T-helper 9 cell (primary cell): ENCODE measurements at places on chromosomes 16 and 17.
A peak's percentile ranks its signal among the peaks of the same experiment; 100 is the strongest.

GRCh38 chr17:35545150-35545549 is 7.7 kb upstream of the SLFN12L start:
- no peak for DNase-seq

DNA sequence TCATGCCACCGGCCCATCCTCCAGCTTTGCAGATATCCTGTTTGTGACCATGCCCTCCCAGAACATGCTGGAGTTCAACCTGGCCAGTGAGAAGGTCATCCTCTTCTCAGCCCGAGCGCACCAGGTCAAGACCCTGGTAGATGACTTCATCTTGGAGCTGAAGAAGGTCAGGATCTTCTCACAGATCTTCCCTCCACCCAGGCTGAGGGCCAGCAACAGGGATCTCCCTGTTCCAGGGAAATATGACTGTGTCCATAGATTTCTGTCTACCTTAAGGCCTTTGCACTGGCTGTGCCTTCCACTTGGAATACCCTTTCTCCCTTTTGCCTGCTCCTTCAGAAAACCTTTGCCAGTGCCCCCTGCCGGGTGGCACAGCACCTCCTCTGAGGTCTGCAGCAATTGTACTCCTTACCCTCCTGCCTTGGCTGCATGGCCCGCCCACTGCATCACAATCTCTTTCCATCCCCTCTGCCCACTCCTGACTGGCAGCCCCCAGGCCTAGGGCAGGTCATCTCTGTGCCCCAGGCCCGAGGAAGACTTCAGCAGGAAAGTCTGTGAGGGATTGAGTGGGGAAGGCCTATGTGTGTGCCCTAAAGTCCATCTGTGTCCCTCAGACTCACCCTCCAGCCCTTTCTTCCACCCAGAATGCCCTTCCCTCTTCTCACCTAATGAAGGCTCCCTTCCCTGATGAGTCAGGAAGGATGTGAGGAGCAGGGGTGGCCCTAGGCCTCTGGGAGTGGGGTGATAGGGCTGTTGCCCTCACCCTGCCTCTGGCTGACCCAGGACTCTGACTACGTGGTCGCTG is 27.3 kb upstream of the ALKBH5 start:
- DNase-seq = no peak

GRCh38 chr17:42683407-42684034 is 1.2 kb downstream of the CNTNAP1 start:
- no peak for DNase-seq

GRCh38 chr16:3495176-3495575 is at the start of gene C16orf90:
Gene C16orf90, minus strand, starts transcription at chr16:3495489. Its CDS starts 68 bp downstream, at chr16:3495421.
- DNase-seq = no peak

DNA sequence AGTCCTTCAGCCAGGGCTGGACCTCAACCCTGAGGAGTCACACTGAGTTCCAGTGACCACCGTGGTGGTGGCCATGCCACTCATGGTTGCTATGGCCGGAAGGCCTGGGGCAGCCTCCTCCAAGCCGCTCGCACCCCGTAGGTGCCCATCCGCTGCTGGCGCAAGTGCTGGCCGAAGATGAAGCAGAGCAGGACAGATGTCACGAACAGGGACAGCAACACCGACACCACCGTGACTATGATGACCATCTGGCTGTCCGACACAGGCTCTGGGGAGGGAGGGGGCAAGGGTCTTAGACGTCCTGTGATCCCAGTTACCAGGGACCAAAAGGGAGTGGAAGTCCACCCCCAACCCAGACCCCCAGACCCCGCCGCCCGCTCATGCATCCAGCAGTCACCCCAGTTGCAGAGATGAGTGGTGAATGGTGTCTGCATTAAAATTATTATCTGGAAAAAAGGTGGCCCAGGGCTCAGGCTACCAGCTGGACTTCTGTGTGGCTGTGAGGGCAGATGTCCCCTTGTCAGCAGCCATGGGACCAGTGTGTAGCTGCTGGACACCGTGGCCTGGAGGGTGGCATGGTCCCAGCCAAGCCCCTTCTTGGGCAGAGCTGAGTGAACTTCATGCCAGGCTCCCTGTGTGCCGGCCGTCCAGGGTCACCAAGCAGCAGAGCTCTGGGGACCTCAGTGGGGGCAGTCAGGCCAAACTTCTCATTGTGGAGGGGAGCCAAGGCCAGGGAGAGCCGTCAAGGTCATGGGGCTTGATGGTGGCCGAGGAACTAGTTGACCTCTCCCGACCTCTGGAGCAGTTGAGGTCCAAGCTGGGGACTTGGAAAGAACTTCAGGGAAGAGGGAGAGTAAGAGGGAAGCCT is 4.7 kb downstream of the PRR29 start:
- DNase-seq = no peak

DNA sequence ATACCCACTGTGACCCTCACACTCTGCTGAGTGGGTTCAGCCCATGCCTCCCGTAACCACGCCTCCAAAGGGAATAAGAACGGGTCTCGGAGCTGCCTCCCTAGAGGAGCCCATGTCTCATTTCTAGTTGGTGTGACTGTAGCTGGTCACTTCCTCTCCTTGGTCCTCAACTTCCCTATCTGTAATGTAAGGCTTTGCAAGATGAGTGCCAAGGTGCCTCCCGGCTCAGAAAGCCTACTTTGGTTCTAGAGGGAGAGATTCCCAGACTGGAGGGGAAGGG is 20.8 kb downstream of the C16orf74 start:
- DNase-seq = no peak

GRCh38 chr16:17325476-17326143 is 145.2 kb downstream of the XYLT1 start:
- DNase-seq = no peak

DNA sequence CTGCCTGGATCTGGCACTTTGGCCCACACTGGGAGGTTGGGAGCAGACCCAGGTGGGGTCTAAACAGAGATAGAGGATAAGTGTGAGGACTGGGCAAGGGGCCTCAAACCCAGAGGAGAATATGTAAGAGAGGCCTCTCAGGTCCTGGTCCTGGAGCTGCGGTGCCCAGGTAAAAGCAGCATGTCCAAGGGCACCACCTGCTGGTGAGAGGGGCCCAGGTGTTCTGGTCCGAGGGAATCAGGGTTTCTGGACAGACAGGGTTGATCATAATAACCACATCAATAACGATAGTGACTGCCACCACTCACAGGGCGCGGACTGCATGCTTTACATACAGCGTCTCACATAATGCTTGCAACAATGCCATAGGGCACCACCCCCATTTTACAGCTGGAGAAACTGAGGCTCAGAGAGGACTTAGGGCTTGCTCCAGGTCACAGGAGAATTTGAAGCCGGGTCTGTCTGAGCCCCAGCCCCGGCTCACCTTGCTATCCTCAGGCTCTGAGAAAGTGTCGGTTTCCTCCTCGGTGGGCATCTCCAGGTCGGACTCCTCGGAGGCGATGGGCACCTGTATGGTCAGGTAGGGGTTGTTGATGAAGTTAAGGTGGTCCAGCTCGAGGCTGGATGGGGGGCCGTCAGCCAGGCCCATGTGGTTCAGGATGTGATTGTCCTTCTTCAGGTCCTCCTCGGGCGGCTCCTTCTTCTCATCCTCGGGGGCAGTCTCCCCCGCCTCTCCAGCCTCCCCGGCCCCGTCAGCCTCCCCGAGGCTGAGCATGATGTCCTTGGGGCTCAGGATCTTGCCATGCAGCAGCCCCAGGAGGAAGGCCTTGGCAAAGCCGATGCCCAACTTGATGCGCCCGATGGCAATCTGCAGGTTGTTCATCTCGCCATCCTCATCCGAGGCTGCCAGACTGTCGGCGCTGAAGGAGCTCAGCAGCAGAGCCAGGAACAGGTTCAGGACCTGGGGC is 19.1 kb upstream of the CD79B start:
- peak; percentile 27 for DNase-seq

DNA sequence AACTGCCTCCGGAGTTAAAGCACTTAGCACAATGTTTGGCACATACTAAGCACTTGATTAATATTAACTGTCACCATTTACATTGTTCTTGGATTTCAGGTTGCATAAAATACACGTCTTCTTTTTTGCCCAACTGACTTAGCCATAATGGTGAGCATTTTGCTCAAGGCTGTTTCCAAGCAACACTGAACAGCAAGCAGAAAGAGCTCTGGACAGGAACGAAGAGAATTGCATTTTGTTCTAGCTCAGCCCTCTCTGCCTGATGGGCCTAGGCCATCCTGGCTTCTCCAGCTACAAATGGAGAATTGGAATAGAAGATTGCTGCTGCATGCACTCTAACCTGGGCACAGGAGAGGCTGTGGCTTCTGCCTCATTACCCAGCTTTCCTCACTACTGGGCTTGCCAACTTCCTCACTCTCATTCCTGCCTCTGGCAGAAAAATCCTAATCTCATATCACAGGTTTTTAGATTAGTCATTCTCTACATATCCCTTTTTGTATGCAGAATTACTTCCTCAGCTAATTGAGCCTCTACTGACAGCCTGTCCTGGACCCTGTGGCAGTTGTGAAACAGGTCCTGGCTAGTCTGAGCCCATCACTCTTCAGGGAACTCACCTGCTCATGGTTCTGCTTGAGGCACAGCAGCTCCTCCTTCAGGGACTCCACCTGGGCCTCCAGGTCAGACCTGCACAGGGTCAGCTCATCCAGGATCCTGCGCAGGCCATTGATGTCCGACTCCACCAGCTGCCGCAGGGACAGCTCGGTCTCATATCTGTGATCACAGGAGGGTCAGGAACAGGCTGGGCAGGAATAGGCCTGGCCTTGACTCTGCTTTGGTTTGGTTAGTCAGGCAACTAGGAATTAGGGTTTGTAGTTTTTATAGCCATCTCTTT is 2.5 kb downstream of the KRT33A start:
- DNase-seq = no peak
